ENCODE measurements at places on chromosomes 7 and 10.

DNA sequence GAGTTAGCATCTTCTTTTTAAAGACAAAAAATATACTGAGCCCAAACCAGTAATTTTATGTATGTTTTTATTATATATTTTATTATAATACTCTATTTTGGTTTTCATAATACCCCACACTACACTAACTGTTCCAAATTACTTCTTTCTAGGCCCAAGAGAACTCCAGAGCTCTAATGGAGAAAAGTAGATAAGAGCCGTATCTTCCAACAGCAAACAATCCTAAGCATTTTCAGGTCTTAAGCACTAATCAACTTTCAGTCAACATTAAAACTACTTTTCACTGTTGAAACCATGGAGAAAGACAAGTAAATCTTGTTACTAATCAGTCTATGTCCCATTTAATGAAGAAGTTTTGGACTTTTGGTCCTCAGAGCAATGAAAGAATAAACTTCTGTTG lies 55.1 kb downstream of the JMJD1C start:
- H3K36me3 ChIP-seq = no peaks in the 10 kb centered on the region
- peaks cover 2% of the 10 kb centered on the region for H3K4me1 ChIP-seq
- no peaks in the 10 kb centered on the region for H3K27me3 ChIP-seq
- H3K27ac ChIP-seq = no peak overlapping the region
- DNase-seq = no peak

GRCh38 chr10:74510594-74510993 lies 315.8 kb upstream of the KAT6B start:
- H3K27me3 ChIP-seq = no peaks in the 10 kb centered on the region
- DNase-seq = no peak
- H3K36me3 ChIP-seq = peaks cover 53% of the 10 kb centered on the region

DNA sequence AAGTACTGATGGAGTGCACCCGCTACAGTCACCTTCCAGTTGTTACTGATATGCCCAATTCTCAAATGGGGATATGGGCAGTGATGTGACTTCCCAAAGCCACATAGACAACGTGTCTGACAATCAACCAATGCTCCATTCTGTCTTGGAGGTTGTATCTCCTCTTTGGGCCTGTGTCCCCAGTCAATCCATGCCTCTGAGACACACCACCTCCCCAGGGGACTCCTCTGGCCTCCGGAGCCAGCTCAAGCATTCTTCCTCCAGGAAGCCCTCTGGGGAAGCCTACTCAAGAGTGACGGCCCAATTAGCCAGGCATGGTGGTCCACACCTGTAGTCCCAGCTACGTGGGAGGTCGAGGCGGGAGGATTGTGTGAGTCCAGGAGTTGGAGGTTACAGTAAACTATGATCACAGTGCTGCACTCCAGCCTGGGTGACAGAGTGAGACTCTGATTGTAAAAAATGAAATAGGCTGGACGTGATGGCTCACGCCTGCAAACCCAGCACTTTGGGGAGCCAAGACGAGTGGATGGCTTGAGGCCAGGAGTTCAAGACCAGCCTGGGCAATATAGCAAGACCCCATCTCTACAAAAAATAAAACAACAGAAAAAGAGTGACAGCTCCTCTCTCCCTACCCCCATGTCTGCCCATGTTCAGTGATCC lies 99.5 kb upstream of the TNRC18 start:
- peaks cover 30% of the 10 kb centered on the region for H3K4me1 ChIP-seq
- H3K4me3 ChIP-seq = peak overlapping the region; percentile 24
- H3K27ac ChIP-seq = peak overlapping the region; percentile 79

DNA sequence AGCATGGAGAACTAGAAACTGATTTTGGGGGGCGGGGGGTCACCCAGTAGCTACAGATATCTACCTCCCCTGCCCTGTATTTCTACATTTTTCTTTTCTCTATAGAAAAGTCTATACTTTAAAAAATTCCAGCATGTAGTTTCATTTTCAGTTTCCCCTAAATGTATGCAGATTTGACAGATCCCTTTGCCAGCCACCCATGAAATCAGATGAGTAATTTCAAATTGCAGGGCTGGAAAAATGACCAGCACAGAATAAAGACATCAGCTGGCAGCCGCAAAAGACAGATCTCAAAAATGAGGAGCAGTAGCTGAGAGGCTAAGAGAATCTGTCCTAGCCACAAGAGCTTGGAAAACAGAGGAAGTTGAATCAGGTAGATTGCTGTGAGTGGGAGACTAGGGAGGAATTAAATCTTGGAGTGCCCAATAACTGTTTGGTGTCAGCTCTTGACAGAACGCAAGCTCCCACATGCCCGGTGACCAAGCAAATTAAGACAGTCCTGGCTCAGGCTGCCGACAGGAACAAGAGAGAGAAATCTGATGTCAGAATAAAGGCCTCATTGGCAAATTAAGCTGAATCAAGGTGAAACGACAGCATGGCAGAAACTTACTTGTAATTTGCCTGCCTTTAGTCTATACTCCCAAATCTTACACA lies 24.5 kb downstream of the ADRB1 start:
- H3K4me3 ChIP-seq = no peak overlapping the region
- peaks cover 19% of the 10 kb centered on the region for H3K4me1 ChIP-seq
- peaks cover 19% of the 10 kb centered on the region for H3K27me3 ChIP-seq
- no peaks in the 10 kb centered on the region for H3K36me3 ChIP-seq
- no peak for DNase-seq
- no peak overlapping the region for H3K27ac ChIP-seq

DNA sequence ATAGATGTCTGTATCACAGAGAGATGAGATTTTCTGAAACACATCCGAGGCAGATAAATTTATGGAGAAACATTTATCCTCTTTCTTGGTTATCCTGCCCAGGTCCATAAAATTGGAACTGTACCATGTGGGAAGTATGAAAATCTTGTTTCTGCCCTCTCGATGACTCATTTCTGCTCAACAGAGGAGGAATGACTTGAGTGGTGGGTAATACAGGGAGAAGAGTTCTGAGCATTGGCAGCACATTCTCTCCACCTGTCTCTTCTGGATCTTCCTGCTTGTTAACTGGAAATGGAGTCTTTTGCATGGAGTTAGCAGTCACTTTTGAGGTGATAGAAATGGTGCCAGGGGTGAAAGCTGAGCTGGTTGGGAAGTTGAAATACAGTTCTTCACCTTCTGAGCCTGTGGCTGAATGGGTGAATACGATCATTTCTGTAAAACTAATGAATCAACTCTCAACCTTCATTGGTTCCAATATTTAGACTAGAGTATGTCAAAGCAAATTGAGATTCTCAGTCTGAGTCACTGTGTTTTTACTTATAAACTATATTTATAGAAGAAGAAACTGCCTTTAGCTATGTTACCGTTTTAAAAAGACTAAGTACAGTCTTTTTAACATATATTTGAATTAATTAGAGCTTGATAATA lies 945.5 kb downstream of the SORCS3 start:
- H3K4me1 ChIP-seq = no peaks in the 10 kb centered on the region
- H3K27ac ChIP-seq = no peak overlapping the region
- DNase-seq = no peak
- no peaks in the 10 kb centered on the region for H3K27me3 ChIP-seq

- no peaks in the 10 kb centered on the region for H3K4me1 ChIP-seq
- H3K27ac ChIP-seq = no peak overlapping the region
- no peaks in the 10 kb centered on the region for H3K27me3 ChIP-seq
Observed at GRCh38 chr7:153858355-153858754, 193.8 kb upstream of the DPP6 start.

DNA sequence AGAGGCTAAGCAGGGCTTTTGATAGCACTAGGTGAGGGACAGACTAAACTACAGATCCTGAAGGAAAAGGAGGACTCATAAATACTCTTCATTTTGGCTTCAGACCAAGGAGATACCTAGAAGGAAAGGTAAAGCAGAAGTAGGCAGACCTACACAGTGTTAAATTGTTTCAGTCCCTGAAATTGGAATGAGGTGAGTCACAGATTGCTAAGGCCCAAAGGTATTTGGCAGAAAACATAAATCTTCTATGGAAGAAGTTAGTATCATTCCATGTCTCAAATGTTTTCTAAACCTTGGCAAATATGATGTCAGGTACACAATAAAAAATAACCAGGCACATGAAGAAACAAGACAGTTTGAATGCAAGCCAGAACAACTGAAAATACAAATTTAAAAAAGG lies 30.0 kb downstream of the MTERF1 start:
- no peak overlapping the region for H3K4me3 ChIP-seq
- H3K4me1 ChIP-seq = no peaks in the 10 kb centered on the region
- no peak overlapping the region for H3K27ac ChIP-seq
- no peaks in the 10 kb centered on the region for H3K36me3 ChIP-seq
- no peaks in the 10 kb centered on the region for H3K27me3 ChIP-seq

- no peaks in the 10 kb centered on the region for H3K36me3 ChIP-seq
- no peak overlapping the region for H3K27ac ChIP-seq
- H3K4me3 ChIP-seq = no peak overlapping the region
- peaks cover 10% of the 10 kb centered on the region for H3K27me3 ChIP-seq
- H3K4me1 ChIP-seq = peaks cover 6% of the 10 kb centered on the region
Observed at GRCh38 chr10:69475433-69475830, 24.2 kb downstream of the TSPAN15 start.
